ENCODE measurements at places on chromosomes 12 and 14. TPM values are rescaled to one million over a fixed set of nuclear protein-coding genes. Genes with fewer than 3 reads are reported as not detected.
A peak's percentile ranks its signal among the peaks of the same experiment; 100 is the strongest.

- no peak for DNase-seq
Observed at GRCh38 chr12:48191096-48191495, 7.7 kb downstream of the CCDC184 start.

GRCh38 chr14:100767003-100767787 is 40.5 kb downstream of the DLK1 start:
- no peak for DNase-seq

GRCh38 chr14:59189091-59189785 is 771 bp downstream of the DAAM1 start:
- peak; percentile 54 for DNase-seq

- DNase-seq = no peak
Observed at GRCh38 chr14:103134919-103135318, 11.7 kb downstream of the TNFAIP2 start.

- peak; percentile 33 for DNase-seq
Observed at GRCh38 chr12:26614011-26614616, 218.9 kb downstream of the ITPR2 start.

- DNase-seq = no peak
Observed at GRCh38 chr14:71704210-71704609, 228.0 kb upstream of the RGS6 start.

GRCh38 chr12:57519796-57520052 is 590 bp downstream of the DDIT3 start:
- peak; percentile 30 for DNase-seq

GRCh38 chr14:100547633-100548294 is 39.5 kb downstream of the BEGAIN start:
- peak; percentile 51 for DNase-seq

DNA sequence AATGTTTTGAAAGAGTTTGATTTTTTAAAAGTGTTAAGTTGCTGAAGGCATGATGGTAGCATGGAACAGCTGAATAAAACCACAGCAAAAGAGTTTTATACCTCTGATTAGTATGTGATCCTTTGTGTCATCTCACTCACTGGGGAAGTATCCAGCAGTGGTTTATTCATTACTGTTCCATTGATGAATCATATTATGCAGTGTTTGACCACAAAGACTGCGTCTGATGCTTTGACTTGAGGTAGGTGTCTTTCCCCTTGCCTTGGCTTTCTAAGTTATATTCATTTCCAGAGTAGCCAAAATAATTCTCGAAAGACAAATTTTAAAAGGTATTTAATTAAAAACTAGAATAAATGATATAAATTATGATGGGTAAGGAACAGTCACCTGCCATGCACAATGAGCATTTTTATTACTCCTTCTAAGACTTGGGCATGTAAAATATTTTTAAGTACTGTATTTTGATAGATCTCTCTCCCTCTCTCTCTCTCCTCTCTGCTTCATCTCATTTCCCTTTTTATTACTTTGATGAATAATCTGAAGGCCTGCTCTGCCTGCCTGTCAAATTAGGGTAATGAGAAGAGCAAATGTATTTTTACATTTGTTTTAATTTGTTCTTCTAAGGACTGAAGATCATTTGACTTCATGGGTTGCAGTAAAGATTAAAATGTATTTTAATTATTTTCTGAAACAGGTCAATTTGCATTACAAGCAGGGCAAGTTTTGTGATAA is 164.9 kb downstream of the NAV3 start:
- DNase-seq = no peak

GRCh38 chr14:98182393-98183055 is 1089.5 kb downstream of the BCL11B start:
- peak; percentile 83 for DNase-seq

DNA sequence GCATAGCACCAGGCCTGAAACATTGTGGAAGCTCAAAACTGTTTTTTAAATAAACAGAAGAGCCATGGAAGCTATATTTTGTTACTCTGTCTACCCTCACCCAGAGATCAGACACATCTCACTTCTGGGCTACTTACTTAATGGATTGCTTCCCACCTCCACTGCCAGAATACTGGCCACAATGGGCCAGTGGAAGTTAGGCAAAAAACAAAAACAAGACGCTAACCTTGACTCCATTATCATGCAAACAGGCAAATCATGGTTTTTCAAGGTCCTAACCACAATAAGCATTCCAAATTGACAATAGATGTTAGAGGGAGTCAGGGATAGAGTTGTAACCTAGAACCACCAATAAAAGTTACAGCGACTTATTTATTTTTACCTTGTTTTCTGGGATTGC is 52.7 kb upstream of the PTCSC3 start:
- no peak for DNase-seq

- DNase-seq = peak; percentile 30
Observed at GRCh38 chr12:57610554-57611107, 604 bp upstream of the ARHGEF25 start.

DNA sequence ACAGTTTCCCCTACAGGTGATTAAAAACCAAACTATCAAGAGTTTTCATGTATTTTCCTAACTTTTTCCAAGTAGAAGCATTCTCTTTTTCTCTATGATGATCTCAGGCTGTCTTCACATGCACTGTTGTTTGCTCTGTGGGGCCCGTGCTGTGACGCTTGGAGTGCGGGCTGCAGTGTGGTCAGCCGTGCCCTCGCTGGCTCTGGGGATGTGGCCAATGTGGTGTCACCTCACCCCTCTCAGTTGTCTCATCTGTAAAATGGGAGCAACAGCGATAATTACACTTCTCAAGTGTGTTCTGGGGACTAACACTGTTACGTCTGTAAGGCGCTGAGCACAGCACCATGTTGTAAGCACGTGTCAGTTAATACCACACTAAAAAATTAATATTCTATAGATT is 28.6 kb downstream of the DDX51 start:
- no peak for DNase-seq

DNA sequence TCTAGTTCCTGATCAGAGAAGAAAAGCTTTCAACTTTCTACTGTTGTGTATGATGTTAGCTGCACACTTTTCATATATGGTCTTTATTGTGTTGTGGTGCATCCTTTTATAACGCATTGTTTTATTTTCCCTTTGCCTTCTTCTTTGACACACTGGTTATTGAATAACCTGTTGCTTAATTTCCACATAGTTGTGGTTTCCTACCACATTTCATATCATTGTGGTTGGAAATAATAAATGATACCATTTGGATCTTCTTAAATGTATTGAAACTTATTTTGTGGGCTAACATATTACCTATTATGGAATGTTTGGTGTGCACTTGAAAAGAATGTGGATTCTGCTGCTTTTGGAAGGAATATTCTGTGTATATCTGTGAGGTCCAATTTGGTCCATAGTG is 64.9 kb downstream of the GPHN start:
- no peak for DNase-seq

DNA sequence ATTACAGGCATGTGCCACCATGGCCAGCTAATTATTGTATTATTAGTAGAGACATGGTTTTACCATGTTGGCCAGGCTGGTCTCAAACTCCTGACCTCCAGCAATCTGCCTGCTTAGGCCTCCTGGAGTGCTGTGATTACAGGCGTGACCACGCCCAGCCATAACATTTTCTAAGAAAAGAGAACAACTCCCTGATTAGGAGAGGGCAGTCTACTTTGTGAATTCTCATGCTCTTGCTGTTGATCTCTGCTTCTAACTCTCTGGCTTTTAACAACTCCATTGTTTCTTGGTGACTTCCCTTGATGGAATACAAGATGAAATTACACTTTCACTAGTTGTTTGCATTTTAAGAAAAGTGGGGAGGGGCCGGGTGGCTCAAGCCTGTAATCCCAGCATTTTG is 33.6 kb downstream of the SSH1 start:
- no peak for DNase-seq

- DNase-seq = peak; percentile 47
Observed at GRCh38 chr12:11814374-11814773, 164.9 kb downstream of the ETV6 start.

DNA sequence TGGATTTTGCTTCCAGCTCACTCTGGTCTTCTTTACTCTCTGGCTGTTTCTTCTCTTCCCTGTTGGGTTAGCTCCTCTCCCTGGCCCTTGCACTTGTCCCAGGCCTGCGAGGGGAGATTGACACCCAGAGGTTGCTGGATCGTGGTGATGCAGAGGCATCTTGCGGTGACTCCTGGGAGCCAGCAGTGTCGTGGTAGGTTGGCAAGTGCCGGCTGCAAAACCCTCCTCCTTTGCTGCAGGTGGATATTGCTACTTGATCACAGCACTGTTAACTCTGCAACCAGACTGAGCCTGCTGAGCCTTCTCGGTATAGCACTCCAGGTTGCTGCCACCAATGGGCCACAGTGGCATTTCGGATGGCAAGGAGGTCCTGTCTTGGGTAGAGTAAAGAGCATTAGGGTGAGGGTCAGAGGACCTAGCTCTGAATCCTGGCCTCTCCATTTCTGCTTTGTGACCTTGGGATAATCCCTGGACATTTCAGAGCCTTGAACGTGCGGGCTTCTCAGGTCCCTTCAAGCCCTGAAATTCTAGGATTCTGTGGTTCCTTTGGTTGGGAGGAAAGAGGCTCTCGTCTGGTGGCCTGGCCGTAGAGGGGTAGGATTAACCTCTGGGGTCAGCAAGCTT is 87.4 kb downstream of the TSPAN9 start:
- no peak for DNase-seq

- no peak for DNase-seq
Observed at GRCh38 chr12:563787-564298, 99.4 kb downstream of the NINJ2 start.

- DNase-seq = no peak
Observed at GRCh38 chr12:46160981-46161690, 107.7 kb downstream of the SLC38A1 start.

- no peak for DNase-seq
Observed at GRCh38 chr12:29333178-29333577, 47.8 kb downstream of the ERGIC2 start.

- DNase-seq = no peak
Observed at GRCh38 chr12:5624486-5625272, 192.8 kb downstream of the NTF3 start.

- no peak for DNase-seq
Observed at GRCh38 chr14:38226366-38226765, 18.7 kb downstream of the SSTR1 start.

DNA sequence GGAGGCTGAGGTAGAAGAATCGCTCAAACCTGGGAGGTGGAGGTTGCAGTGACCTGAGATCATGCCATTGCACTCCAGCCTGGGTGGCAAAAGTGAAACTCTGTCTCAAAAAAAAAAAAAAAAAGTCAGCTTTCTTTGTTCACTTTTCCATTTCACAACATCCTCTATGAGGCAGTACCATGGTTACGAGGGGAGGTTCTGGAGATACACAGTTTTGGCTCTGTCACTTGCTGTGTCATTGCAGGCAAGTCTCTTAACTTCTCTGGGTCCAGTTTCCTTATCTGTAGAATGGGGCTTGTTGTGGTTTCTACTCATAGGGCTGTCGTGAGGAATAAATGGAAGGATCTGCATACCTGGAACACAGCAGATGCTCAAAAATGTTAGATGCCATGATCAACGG is 75.6 kb upstream of the SLC24A4 start:
- no peak for DNase-seq

DNA sequence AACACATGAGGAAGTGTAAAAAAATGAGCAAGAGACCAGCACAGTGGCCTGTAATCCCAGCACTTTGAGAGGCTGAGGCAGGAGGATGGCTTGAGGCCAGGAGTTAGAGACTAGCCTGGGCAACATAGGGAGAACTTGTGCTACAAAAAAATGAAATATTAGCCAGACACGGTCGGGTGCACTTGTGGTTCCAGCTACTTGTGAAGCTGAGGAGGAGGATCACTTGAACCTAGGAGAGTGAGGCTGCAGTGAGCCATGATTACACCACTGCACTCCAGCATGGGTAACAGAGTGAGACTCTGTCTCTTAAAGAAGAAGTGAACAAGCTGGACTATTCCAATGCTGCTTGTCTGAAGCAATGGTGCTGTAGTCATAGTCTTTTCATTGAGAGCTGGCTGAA is 36.3 kb upstream of the MAP3K9 start:
- DNase-seq = no peak

DNA sequence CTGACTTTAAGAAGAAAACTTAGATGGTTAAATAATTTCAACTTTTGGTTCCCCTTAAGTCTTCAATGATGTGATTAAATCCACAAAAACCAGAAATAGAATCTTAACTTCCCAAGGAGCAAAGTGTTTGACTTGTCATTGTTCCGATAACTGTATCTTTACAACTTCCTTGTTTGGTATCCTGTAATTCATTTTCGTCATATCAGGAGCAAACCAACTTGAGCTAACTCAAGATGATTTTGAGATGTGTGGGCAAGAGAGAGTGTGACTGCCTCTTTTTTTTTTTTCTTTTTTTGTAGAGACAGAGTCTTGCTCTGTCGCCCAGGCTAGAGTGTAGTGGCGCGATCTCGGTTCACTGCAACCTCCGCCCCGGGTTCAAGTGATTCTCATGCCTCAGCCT is 25.3 kb downstream of the DRAM1 start:
- DNase-seq = no peak

GRCh38 chr12:129163461-129163860 is 310.2 kb downstream of the GLT1D1 start:
- no peak for DNase-seq

DNA sequence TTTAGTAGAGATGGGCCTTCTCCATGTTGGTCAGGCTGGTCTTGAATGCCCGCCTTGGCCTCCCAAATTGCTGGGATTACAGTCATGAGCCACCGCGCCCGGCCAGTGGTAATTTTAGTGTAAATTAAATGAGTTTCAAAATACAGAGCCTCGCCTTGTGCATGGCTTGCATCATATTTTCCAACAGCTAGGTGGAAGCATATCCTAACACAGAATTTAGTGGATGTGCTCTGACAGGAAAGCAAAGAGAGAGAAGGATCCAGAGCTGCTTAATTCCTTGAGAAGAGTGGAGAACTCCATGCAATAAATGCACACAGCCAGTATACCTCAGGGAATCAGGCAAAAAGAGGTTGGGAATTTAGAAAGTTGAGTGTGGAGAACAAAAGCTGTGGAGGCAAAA is 2.5 kb downstream of the OR6C2 start:
- no peak for DNase-seq

DNA sequence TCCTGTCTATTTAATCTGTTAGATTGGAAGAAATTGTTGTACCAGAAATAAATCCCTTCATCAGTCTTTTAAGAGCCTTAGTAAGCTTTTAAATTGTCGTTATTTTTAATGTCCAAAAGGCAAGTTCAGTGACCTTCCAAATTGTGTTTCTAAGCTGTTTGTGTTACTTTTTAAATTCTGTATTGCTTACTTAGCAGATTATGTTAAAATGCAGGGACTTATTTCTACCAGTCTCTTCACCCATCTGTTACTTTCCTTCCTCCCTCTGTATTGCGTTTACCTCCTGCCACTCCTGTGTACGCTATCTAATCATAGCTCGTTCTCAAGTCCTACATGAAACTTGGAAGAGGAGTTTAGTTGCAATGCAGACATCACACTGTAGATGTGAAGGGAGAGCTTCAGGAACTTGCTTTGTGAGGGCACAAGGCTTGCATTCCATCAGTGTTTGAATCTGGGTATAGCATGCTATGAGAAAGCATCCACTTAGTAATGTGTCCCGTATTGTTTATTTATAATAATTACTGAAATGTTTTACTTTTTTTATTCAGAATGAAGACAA is 406.5 kb upstream of the RGS6 start:
- no peak for DNase-seq

The SLC7A7 gene
- total RNA-seq = not detected

The AMHR2 gene
- not detected for total RNA-seq

The TMEM117 gene
- 0.96 TPM for total RNA-seq

The RNASE7 gene
- not detected for total RNA-seq

The SLC2A14 gene
- 0.22 TPM for total RNA-seq

The PRKAB1 gene
- total RNA-seq = 24.8 TPM

The RAB15 gene
- 2.1 TPM for total RNA-seq

The REP15 gene
- not detected for total RNA-seq

The DNAAF2 gene
- 11.0 TPM for total RNA-seq

The ATF7 gene
- total RNA-seq = 22.6 TPM

The CTSG gene
- not detected for total RNA-seq

The CLEC2D gene
- total RNA-seq = 240 TPM

The GPX2 gene
- total RNA-seq = not detected

Data from activated CD8-positive, alpha-beta T cell treated with anti-CD3 and anti-CD28 coated beads for 36 hours (primary cell).